ENCODE measurements at places on chromosomes 13 and 19.

DNA sequence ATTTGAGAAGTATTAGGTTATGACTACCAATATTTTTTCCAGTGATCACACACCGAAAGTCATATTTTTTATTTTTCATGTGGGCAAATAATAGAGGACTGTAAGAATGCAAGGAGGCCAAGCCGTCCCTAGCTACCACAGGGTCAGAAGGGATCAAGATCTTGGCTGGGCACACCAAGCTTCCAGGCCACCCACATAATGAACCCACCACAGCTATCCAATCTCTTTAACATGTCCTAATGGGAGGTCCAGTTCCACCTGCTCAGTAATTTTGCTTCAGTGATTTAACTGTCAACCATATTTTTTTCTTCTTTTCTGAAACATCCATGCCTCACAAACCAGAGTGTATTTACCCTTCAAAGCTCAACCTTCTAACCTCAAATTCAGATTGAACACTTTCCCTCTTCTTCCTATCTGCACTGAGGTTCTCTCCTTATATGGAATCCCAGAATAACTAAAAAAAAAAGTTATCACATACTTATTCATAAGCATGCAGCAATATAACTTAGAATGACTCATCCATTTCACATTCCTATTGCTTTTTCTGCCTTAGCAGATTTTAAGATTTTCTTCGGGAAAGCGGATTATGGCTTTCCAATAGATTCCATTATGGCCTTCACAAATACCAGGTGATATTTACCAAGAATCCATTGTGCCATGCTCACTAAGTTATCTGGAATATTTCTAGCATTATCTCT, 12.2 kb downstream of the ARGLU1 start:
- DNase-seq = no peak

DNA sequence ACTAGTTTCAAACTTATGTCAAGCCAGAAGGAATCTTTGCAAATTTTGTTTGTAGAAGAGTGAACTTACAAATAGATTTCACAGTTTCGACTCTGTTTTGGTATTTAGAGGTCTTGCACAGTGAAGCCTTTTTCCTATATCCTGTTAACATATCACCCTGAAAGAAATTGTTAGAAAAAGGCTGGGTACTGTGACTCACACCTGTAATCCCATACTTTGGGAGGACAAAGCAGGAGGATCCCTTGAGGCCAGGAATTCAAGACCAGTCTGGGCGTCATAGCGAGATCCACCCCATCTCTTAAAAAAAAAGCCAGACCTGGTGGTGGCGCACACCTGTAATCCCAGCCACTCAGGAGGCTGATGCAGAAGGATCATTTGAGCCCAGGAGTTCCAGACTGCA, 224.0 kb downstream of the GGACT start:
- DNase-seq = no peak

DNA sequence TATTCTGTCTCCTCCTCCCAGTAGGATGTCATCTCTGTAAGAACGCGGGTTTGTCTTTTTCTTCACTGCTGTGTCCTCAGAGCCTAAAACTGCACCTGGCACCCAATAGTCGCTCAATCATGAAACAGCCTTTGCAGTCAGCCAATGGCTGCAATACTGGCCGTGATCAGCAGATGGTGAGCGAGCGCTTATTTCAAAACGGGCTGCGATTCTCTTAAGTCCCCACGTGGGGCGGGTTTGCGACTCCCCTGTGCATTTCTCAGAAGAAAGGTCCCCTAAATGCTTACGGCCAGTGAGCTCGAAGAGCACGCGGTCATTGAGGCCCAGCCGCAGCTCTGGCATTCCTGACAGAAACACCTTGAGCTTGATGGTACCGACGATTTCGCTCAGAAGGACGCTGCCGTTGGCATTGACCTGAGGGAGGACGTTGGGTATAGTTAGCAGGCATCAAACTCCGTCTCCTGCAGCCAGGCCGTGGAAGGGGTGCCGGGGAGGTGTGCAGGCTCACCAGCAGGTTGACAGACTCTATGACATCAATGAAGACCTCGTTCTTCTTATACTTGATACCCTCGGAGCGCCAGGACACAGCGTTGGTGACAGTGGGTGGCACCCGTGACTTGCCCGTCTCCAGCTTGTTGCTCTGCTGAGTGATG, 6.0 kb downstream of the AP1M2 start:
- DNase-seq = peak; percentile 97

DNA sequence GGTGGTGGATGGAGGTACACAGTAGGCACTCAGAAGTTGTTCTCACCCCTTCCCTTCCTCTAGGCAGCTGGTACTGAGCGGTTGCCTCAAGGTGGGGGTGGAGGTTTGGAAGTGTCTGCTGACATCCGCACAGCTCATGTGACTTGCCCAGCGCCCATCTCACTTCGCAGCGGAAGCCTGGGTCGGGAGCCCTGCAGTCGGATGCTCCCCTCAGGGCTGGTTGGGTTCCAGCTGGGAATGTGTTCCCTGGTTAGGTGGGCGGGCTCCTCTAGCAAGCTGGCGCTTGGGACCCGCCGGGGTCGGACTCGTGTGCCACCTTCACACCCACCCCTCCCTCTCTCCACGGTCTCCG, 10.2 kb downstream of the PPP1R37 start:
- DNase-seq = peak; percentile 56

DNA sequence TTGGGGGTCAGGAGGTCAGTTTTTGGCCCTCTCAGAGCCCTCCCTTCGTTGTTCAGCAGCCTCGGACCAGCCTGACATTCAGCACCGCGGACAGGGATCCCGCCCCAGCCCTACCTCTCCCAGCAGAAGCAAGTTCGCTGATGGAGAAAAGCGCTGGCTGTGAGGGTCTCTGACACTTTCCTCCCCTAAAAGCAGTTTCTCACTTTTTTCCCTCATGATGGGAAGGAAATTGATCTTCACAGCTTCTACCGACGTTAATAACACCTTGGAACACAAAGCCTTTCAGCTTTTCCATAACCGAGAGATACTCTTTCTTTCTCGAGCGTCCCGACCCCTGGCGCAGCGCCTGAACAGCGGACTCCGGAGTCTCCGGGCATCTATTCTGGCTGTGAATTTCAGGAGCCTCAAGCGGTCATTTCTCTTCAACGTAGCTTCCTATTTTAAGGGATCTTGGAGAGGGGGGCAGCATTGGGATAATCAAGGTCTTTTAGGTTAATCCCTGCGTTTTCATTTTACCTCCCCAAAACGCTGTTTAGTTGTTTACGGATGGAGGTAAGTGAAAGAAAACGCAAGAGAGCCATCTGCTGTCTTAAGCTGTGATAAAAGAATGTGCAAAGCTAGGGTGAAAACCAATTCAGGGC, 467.2 kb downstream of the ITGBL1 start:
- DNase-seq = no peak

- DNase-seq = no peak
Measured at GRCh38 chr13:90091611-90092010, 1255.9 kb upstream of the MIR17HG start.

DNA sequence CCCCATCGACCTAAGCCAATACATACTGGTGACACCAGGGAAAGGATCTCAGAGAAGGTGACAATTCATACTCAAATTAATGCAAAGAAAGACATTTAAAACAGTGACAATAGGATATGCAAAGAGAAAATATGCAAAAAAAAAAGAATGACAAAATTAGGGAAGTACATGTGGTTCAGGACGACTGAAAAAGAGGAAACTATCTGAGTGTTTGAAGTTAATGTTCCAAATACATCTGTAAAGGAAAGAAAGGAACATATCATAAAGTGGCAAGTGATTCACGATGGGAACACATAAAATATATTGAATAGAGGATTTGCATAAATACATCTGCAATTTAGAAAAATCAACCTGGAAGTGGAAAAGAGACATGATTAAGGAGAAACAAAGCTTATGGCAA, 441.4 kb downstream of the SLITRK5 start:
- DNase-seq = no peak

GRCh38 chr19:21328406-21328805, 804 bp downstream of the ZNF708 start:
- peak; percentile 23 for DNase-seq

- peak; percentile 57 for DNase-seq
Measured at GRCh38 chr19:18109733-18110608, 12.4 kb downstream of the MAST3 start.

Data from GM12865 (cell line).